ENCODE measurements at places on chromosomes 5 and 9.

GRCh38 chr5:73763300-73764032, 137.5 kb downstream of the ARHGEF28 start:
- no peak for DNase-seq

DNA sequence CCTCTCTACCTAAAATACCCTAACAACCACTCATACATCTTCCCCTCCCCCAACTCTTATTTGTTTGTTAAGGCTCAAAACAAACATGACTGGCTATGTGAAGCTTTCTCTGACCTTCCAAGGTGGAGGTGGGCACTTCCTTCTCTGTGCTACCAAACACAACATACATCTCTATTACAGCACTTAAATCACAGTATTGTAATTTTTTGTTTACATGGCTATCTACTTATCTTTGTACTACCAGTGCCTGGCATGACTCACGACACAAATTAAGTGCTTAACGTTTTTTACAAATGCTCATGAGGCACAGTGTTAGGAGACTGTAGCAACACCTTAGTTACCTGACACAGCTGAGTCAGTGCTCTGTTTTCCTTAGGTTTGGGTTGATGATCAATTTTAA, 18.6 kb downstream of the HOMER1 start:
- DNase-seq: no peak

DNA sequence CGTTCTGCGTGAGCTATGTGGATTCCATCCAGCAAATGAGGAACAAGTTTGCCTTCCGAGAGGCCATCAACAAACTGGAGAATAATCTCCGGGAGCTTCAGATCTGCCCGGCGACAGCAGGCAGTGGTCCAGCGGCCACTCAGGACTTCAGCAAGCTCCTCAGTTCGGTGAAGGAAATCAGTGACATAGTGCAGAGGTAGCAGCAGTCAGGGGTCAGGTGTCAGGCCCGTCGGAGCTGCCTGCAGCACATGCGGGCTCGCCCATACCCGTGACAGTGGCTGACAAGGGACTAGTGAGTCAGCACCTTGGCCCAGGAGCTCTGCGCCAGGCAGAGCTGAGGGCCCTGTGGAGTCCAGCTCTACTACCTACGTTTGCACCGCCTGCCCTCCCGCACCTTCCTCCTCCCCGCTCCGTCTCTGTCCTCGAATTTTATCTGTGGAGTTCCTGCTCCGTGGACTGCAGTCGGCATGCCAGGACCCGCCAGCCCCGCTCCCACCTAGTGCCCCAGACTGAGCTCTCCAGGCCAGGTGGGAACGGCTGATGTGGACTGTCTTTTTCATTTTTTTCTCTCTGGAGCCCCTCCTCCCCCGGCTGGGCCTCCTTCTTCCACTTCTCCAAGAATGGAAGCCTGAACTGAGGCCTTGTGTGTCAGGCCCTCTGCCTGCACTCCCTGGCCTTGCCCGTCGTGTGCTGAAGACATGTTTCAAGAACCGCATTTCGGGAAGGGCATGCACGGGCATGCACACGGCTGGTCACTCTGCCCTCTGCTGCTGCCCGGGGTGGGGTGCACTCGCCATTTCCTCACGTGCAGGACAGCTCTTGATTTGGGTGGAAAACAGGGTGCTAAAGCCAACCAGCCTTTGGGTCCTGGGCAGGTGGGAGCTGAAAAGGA, 10.9 kb downstream of the QRFP start:
- no peak for DNase-seq

DNA sequence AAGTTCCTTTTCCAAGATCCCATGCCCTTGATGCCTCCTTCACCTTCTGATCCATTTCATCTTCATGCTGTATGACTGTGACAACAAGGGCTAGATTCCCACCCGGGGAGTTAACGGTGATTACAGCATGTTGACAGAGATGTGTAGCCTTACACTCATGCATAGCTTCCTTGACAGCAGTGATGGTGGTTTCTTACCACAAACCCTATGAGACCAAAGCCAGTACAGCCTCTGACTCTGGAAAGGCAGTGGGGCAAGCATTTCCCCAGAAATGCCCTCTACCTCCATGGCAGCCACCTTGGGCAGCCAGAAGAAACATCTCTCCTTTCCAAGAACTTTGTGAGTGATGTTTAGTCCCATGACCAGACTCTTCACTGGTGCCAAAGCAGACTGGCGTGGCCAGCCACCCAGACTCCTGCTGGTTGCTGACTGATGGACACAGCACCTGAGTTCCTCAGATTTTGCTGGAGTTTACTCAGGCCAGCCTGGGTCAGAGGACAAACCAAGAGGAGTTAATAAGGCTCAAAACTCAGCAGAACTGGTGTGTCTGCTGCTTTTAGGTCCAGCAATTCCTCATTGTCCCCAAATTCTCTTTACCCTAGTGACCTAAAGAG, 199.7 kb upstream of the SLC27A6 start:
- DNase-seq: no peak

- DNase-seq: no peak
These were observed 43.4 kb upstream of the HAPLN1 start for GRCh38 chr5:83764101-83764500.

GRCh38 chr9:76911971-76912370, 6.1 kb upstream of the PRUNE2 start:
- DNase-seq: no peak

DNA sequence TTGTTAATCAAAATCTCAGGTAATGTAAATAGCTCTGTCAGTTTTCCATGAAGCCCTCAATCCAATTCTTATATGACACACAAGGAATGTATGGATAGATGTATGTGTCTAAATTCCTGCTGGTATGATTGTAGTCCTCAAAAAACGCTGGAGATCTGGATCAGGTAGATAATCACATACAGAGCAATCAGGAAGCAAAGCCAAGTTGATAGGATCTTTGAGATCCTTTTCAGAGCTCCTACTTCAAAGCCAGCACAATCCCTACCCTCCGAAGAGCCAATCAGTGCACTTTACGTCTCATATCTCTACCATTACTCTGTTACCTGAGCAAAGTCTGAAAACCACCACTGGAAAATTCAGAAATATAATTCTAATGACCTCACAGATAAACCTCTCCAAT, 27.4 kb downstream of the TYRP1 start:
- DNase-seq: no peak

DNA sequence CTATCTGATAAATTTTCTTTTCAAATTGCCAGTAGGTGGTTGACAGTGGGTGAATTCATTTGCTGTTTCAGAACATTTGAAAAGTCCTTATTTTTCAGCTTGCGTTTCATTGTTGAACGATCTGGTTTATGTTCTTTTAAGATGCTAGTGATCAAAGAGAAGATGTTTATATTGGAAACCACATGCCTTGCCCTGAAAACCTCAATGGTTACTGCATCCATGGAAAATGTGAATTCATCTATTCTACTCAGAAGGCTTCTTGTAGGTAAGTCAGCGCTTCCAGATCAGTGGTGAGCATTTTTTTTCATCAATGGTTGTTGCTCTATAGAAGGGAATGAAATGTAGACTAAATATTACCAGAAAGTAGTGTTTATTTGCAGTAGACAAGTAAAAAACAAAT, 16.6 kb upstream of the CAVIN4 start:
- no peak for DNase-seq

DNA sequence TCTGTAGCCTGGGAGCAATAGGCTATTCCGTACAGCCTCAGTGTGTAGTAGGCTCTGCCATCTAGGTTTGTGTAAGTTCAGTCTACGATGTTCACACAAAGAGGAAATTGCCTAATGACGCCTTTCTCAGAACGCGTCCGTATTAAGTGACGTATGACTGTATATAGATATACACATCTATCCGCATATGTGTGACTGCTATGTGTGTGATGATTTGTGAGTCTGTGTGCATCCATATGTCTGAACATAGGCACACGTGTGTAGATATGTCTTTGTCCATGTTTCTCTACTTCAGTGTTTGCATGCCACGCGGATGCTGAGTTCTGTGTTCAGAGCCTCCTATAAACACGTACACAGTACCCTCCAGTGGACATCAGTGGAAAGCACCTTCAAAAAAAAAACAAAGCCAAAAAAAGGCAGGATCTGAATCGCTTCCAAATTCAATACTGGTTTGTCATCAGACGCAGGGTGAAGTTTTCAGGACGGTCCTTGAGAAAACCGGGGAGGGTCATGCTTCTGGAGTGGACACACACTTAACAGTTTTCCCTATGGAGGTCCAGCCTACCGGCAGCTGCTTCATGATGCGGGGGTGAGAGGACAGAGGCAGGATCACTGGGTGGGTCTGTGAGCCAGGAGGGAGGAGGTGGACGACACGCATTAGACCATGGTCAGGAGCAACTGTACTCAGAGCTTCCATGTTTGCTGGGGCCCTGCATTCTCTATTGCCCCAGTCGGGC, 29.5 kb upstream of the ALDH1B1 start:
- DNase-seq: no peak

DNA sequence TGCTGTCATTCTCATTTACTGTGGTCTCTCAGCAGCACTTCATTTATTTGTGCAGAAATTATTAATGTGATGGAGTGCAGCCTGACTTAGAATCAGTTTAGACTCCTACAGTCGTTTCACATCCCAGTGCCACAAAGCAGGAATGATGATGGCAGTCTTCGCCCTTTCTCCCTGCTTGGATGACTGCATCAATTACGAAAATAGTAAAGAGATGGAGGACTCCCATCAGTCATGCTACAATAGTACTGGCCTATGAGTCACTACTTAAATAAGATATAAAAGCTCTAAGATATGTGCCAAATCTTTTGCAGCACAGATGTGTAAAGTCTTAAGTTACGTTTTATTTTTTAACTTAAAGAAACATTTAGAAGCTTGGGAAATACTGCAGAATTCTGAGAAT, 263.9 kb downstream of the CHSY3 start:
- no peak for DNase-seq

DNA sequence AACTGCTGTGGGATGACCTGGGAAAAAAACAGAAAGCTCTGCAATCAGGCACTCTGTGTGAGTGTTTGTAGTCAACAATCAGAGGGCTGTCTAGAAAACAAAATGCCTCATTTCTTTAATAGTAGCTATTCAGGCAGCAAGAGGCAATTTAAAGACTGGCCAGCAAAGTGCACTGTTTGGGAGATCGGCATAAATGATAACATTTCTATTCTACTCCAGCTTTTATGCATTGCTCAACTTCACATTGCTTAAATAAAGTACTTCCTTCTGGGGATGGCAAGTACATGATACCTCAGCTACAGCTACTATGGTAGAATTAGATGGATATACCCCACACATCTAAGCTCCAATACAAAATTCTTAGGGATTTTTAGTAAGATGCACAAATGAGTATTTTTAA, 193.1 kb downstream of the DCP2 start:
- no peak for DNase-seq

- DNase-seq: no peak
These were observed 868 bp downstream of the ZBTB43 start for GRCh38 chr9:126805554-126806262.

DNA sequence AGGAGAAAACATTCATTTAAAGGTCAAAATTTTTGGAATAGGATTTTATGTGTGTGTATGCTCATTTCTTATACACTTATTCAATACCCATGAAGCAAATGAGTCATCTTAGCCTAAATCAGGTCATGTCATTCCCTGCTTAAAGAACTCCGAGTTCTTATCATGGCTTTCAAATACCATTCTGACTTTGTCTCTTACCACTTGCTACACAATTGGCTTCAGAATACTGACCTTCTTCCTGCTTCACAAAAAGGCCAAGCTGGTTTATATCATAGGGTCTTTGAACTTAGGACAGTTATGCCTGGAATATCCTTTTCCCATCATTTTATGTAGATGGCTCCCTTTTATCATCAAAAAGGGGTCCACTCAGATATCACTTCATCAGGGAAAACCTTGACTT, 652.2 kb upstream of the WWC1 start:
- DNase-seq: no peak

DNA sequence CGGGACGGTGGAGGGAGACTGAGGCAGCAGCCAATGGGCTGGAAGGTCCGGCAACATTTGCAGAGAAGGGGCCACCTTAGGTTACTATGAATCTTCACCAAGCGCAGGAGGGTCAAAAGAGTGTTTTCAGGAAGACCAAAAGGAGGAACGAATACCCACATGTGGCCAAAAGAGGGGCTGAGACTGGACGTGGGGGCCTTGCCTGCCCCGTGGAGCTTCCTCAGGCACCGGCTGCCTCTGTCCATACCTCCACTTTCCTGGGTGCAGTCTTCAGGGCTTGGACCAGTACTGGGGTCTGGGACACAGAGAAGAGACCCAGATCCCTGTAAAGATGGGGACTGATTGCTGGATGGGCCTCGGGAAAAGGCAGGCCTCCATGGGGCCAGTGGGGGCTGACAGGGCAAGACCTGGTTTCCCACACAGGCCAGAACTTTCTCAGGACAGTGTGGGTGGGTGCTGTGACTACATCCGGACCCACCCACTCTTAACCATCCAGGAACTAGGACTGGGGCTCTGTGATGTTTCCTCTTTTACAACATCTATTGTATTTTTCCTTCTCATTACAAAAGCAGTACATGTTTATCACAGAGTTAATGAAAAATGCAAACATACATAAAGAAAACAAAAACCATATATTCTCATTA, 294.7 kb downstream of the ZSWIM6 start:
- DNase-seq: no peak

DNA sequence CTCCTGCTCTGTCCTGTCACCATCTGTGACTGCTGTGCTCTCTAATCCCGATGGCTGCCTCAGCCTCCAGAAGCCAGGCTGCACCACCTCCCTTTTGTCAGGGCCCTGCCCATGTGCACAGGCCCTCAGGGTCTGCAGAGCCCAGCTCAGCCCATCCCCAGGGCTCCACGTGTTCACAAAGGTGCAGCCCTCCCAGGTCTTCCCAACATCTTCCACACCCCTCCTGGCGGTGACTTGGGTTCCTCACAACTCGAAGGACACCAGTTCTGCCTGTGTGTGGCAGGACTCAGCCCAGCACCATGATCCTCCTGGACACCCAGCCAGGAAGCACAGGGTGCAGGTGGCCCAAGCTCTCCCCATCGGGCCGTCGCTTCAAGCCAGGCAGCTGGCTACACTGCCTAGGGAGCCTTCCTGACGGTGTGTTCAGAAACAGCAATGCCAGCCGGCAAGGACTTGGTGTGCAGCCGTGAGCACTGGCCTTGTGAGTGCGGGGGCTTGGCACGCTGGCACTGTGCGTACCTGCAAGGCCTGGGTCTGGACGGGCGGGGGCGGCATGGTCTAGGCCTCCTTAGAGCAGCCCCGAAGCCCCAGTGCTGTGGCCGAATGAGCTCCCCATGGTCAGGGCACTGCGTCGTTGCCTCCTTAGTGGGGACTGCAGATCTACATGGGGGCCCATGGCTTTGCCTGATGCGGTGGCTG, 96.1 kb downstream of the MRPL36 start:
- DNase-seq: no peak

- DNase-seq: no peak
These were observed 427 bp downstream of the SERINC5 start for GRCh38 chr5:80255431-80255810.

- DNase-seq: no peak
These were observed 54.8 kb downstream of the NEK6 start for GRCh38 chr9:124312290-124313265.

GRCh38 chr5:40080191-40080590, 599.5 kb upstream of the PTGER4 start:
- DNase-seq: no peak

- no peak for DNase-seq
These were observed 31.8 kb downstream of the ANXA1 start for GRCh38 chr9:73183428-73183827.

- DNase-seq: no peak
These were observed 315.6 kb upstream of the CDH9 start for GRCh38 chr5:27353970-27354369.

Measured in left renal cortex interstitium (tissue), 4 donors.